ENCODE measurements at places on chromosomes 7 and 10.

- no peak for DNase-seq
Observed at GRCh38 chr10:28873540-28873939, 196.2 kb downstream of the BAMBI start.

- DNase-seq: no peak
Observed at GRCh38 chr10:116158036-116158435, 115.0 kb downstream of the GFRA1 start.

DNA sequence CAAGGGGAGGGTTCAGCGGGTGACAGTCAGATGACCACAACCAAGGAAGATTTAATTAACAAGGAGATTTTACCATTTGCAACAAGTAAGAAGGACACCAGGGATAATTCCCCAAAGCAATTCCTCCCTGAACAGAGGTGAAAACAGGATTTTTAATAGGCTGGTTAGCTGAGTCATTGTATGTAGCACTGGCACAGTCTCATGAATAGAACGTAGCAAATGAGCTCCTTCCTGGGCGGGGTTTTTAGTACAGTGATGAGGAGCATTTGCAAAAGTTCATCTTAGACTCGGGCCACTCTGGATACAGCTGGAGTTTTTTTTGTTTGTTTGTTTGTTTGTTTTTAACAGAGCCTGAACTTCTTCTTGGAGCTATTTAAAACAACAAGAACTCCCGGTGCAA lies 39.0 kb downstream of the TAC1 start:
- DNase-seq: no peak

DNA sequence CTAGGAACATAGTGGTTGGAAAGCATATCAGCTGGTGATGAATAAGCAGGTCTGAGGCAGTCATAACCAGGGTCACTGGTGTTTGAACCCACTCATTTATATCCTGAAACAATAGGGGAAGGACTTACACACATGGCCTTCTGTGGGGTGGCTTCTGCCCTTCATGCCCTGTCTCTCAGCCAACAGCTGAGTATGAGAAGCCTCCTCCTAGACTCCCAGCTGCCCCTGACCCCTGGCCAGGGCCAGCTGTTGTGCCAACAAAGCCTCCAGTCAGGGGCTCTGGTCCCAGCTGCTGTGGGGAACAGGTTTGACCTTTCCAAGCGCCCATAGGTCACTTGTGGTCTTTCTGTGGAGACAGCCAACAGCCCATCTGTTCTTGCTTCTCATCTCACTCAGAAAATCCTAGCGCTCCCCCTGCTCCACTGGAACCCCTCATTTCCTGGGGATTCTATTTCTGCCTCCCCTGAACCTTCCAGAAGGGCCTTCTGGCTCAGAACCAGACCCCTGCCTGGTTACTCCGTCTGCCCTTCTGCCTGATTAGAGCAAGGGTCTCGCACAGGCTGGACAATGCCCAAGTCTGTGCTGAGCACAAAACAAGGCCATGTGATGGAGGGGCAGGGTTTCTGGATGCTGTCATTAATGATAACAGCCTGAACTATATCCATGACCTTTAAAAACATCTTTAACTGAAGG lies 9.7 kb upstream of the PURB start:
- no peak for DNase-seq

GRCh38 chr10:104374591-104374990 lies 21.0 kb downstream of the CFAP58 start:
- DNase-seq: no peak

GRCh38 chr10:34731885-34732701 lies 83.0 kb downstream of the PARD3 start:
- no peak for DNase-seq

DNA sequence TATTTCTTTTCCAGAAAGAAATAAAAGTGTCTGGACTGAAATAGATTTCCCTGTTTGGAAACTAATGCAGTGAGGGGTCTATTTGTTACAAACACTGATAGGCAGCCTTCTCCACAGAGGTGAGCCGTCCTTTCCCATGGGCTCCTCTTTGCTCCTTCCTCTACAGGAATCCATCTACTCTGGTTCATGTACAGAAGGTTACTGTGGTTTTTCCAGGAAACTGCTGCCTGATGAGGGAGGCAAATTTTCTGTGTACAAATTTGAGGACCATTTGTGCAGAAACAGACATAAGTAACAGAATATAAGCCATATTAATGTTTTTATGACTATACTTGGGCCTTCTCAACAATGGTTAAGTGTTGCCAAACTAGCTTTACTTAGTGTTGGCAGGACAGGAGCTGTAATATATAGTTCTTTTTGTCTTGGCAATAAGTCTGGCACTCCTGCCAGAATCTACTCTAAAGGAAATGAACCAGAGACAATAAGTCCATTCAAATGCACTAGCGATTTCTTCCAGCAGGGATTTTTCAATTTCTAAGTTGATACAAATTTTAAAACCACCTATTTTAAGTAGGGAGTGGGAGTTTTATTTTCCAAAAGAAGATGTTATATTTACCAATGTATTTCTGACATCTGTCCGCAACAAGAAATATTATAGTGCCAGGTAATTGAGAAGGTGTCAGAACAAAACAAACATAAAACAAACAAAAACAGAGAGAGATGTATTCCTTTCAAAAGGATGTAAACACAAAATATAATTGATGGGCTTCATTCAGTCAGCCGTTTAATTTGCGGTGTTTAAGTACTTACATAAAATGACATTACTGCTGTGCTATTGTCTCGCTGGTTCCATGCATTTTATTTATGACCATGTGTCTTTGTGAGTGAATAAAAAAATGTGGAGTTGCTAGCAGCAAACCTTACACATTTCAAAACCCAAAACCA lies 91.0 kb upstream of the NFE2L3 start:
- no peak for DNase-seq

- no peak for DNase-seq
Observed at GRCh38 chr10:12971001-12971788, 30.3 kb downstream of the CCDC3 start.

GRCh38 chr7:104998040-104998752 lies 15.8 kb upstream of the KMT2E start:
- no peak for DNase-seq

Data from SHP77 treated with DMSO at 0.1 percent for 48 hours (cell line).